Iris pigment epithelial cell (primary cell): ENCODE measurements at places on chromosomes 3 and 15.

DNA sequence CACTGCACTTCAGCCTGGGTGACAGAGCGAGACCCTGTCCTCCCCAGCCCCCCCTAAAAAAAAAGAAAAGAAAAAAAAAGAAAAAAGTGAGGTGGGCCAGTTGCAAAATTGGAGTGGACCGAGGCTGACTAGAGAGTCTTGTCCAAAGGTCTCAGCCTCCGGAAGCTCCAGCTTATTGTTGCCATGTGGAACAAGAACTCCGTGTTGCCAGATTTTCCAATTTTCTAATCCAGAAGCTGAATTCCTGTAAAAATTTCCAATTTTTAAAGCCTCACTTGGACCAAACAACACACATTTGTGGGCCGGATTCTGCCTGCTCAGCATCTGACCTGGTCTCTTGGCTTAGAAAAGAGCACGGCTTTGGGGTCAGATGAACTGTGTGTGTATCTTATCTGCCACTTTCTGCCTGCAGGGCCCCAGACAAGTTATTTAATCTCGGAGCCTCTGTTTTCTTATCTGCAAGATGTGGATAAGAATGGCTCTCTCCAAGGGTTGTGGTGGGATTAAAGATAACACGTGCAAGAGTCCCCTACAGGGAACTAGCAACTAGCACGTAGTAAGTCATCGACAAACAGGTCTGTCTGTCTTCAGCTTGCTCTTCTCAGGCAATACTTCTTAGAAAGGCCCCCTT is 73.7 kb upstream of the TLE3 start:
- no peak for DNase-seq

DNA sequence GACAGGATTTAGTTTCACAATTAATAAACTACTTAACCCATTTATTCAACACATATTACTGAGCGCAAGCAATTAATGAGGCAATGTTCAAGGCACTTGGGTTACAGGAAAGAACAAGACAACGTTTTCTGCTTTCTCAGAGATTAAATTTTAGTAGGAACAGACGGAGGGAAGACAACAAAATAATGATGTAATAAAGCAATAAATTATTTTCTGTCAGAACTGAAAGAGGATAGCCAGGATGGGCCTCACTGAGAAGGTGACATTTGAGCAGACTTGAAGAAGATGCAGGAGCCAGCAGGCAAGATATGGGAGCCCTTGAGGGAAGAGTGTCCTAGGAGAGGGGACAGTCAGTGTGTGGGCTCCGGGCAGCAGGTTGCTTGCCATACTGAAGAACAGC is 11.3 kb upstream of the RPL14 start:
- no peak for DNase-seq

GRCh38 chr3:192239956-192240355 is 487.4 kb downstream of the FGF12 start:
- no peak for DNase-seq

- DNase-seq: no peak
Observed at GRCh38 chr3:71978150-71978721, 193.3 kb upstream of the PROK2 start.

- no peak for DNase-seq
Observed at GRCh38 chr3:120470870-120471269, 20.1 kb upstream of the FSTL1 start.

DNA sequence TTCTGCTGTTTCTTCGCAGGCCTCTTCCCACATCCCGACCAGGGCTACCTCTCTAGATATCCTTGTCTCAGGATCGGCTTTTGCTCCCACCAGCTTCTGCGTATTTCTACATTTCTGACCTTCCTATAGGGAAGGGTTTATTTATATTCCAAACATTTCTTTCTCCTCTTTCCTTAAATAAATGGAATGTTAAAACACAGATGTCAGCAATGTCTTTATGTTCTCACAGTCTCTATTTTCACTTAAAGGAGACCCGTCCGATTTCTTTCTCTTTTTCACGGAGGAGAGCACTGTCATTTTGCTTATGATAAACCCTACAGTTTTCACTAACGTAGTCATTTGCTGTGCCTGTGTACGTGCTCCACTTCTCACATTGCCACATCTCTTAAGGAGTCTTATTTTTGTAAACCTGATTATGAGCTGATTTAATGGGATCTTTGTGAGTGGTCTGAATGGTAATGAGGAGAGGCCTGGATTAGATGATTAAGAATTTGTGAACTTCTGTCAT is 630 bp downstream of the KIF15 start:
- DNase-seq: peak; percentile 34

DNA sequence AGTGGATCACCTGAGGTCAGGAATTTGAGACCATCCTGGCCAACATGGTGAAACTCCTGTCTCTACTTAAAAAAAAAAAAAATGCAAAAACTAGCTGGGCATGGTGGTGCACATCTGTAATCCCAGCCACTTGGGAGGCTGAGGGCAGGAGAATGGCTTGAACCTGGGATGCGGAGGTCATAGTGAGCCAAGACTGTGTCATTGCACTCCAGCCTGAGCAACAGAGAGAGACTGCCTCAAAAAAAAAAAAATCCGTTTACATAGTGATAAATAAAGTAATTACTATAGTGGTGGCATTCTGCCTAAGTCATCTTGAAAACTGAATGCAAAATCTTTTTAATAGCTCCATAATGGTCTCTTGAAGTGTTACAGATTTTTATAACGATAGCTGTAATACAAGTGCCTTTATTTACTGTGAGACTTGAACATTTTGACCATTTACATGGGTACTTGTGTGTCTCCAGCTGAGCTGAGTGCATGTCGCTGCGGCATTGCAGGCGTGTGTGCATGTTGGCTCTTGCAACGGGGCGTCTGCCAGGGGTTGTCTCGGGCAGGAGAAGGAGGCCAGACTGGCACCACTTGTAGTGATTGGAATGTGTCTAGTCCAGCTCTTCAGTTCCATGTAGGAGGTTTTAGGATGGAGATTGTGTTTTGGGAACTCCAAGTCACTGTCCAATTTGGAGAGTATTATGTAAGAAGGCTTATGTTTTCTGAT is 111.9 kb downstream of the IGF1R start:
- no peak for DNase-seq

- DNase-seq: no peak
Observed at GRCh38 chr3:52218937-52219650, 6.4 kb downstream of the TLR9 start.

DNA sequence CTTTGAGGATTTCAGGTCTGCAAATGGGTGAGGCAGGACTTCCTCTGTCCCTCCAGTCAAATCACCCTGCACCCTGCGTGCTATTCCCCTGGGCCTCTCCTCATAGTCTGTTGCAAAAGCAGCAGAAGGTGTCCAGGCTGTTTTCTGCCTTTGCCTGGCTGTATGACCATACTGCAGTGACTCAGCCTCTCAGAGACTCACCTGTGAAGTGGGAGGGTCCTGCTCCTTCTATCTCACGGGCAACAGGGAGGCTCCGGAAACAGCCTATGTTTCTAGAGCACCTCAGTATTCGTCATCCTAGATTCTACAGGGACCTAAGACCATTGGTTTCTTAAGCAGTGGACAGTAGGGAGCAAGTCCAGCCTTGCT is 216.4 kb downstream of the TLE3 start:
- DNase-seq: no peak
